ENCODE measurements at places on chromosomes 16 and 17. TPM values are rescaled to one million over a fixed set of nuclear protein-coding genes. Genes with fewer than 3 reads are reported as not detected.

GRCh38 chr17:68566442-68566738 lies 34.8 kb downstream of the FAM20A start:
- no peak for DNase-seq

- no peak for DNase-seq
Observed at GRCh38 chr17:15662681-15663080, 21.4 kb downstream of the TRIM16 start.

The PLD6 gene
- 9.7 TPM for total RNA-seq

GRCh38 chr17:64787921-64788271 lies 125.8 kb upstream of the SMURF2 start:
- DNase-seq, result no peak

GRCh38 chr16:52526830-52527229 lies 20.1 kb downstream of the TOX3 start:
- no peak for DNase-seq

The EIF4A3 gene
- total RNA-seq, result 80.7 TPM

- no peak for DNase-seq
Observed at GRCh38 chr17:76365256-76365903, 11.7 kb upstream of the PRPSAP1 start.

- no peak for DNase-seq
Observed at GRCh38 chr16:70157105-70157476, 16.5 kb upstream of the CLEC18C start.

- no peak for DNase-seq
Observed at GRCh38 chr16:667113-667779, 686 bp upstream of the RHOT2 start.

DNA sequence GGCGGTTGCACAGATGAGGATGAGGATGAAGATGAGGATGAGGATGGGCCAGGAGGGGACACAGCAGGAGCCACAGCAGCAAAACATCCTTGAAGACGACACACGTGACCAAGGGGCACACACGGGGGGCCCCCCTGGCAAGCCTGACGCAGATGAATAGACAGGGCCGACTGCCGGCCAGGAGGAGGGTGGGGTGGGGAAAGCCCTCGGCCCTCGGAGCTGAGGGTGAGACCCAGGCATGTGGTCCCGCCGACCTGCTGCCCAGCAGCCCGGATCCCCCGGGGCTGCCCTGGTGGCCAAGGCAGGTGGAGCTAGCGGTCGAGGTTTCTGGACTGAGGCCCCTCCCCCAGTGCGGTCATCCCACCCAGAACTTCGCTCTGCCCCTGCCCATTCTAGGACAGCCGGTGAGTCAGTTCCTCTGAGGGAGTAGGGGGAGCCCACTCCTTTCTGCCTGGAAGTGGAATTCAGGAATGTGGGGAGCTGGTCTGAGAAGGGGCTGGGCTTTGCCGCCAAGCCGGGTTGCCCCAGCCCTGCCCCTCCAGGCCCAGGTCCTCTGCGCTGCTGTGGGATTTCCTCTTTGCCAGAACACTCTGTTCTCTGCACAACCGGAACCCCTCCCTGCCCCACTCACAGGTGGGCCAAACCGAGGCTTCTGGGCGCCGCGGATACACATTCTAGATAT lies 9.9 kb downstream of the CYGB start:
- peak; percentile 78 for DNase-seq

DNA sequence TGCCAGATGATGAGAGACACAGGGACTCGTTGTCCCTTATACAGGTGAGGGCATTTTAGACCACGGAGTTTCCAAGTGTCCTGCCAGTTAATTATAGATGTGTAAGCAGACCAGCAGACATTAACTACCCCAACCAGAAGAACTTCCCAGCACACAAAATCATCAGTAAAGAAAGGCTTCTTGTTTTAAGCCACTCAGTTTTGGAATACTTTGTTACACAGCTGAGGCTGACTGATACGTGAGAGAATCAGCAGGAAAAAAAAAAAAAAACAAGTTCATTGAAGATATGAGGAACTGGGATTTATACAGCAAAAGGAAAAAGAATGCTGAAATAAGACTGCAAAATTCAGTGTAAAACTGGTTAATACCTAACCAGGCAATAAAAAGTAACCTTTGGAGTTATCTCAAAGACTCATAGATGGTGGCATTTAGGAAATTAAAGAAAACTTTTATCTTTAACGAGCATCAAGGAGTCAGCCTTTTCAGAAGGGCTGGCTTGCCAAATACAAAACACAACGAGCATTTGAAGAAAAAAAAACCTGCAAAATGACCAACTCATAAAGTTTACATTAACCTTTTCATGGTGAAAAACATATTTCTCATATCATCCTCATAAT lies 28.1 kb downstream of the TMEM238L start:
- no peak for DNase-seq

The SRL gene
- not detected for total RNA-seq

GRCh38 chr16:54487933-54488332 lies 201.3 kb upstream of the IRX3 start:
- DNase-seq, result no peak
